Omental fat pad (tissue), 4 donors: ENCODE measurements at places on chromosomes 16 and 17.

- no peak for DNase-seq
Measured at GRCh38 chr17:68909066-68909465, 46.1 kb downstream of the ABCA8 start.

DNA sequence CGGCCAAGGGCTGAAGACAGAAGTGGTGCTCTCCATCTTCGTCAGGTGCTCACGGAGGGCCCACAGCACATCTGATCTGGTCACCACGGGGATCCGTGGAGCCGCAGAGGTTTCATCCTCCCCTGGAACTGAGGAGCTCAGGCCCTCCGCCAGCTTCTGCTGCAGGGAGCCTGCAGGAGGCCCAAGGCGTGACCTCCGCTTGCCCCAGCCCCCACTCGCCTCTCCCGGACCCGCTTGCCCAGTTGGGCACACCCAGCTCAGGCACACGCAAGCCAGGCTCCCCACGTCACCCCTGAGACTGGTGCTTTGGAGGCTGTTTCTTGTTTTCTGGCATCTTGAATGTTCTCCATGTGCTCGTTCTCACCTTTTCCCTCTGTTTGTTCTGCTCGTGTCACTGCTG lies 39.4 kb upstream of the CHMP6 start:
- DNase-seq: no peak

DNA sequence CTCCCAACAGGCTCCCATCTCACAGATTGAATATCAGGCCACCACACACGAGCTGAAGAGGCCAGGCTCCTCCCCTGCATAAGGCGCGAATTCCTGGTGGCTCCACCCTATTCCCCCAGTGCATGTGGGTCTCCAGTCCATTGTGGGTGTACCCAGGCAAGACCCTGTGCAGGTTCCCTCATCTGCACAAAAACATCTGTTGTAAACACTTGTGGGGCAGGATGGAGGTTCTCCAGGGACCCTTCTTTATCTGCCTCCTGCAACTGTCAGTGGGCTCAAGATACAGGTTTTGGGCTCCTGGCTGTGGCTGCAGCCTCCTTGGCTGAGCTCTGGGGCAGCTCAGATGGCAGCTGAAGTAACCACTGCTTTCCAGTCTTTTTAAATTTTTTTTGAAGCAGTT lies 17.6 kb upstream of the LGALS9 start:
- no peak for DNase-seq

- no peak for DNase-seq
Measured at GRCh38 chr16:65388592-65388991, 266.7 kb upstream of the CDH11 start.

DNA sequence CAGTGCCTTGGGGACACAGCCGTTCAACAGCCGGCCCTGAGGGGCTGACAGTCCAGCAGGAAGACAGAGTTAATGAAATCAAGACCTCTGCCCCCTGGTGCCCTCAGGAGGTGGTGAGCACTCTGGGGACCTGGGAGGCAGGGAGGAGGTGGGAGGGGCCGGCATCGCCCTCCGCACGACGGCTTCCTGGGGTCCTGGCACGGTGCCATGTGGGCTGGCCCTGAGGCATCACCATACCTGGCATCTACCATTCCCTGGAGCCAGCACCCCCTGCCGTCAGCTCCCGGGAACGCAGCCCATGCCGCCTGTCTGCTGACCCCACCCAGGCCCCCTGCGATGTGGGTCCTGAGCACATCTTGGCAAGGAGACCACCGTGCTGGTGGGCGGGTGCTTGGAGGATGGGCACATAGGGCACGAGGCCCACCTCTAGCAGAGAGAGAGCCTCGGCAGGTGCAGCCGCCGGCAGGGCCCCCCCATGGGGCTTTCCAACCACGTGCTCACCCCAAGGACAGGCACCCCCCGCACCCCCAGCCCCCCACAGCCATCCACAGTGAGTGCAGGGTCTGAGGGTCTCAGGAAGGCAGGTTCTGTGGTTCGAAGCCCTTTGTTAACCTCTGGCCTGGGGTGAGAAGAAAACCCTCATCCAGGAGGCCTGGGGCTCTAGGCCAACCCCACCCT lies 52.5 kb downstream of the ZFPM1 start:
- DNase-seq: peak; percentile 76

- DNase-seq: no peak
Measured at GRCh38 chr17:68141050-68141449, 105.5 kb downstream of the KPNA2 start.

DNA sequence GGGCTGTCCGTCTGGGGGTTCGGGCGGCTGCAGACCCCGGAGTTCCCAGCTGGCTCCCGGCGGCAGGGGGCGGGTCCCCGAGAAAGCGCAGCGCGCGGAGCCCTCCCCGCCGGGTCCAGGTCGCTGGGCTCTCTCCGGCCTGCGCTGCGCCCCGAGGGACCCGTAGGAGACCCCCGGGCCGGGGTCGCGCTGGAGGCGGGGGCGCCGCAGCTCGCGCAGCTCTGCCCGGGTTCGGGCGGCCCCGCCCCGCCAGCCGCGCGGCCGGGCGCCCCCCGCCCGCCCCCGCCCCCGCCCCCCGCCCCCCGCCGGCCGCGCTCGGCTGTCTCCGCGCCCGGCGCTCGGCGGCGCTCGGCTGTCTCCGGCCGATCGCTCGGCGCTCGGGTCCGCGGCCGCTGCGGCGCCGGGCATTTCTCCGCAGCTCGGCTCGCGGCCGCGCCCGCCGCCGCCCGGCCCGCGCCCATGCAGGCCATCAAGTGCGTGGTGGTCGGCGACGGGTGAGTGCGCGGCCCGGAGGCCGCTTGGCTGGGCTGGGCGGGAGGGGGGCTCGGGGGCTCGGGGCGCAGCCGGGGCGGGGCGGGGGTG lies at the start of gene RAC3:
RAC3 (plus strand) TSS at position 376 of the 582 bp plus-strand sequence; CDS start at position 460, 84 bp downstream.
- DNase-seq: no peak

DNA sequence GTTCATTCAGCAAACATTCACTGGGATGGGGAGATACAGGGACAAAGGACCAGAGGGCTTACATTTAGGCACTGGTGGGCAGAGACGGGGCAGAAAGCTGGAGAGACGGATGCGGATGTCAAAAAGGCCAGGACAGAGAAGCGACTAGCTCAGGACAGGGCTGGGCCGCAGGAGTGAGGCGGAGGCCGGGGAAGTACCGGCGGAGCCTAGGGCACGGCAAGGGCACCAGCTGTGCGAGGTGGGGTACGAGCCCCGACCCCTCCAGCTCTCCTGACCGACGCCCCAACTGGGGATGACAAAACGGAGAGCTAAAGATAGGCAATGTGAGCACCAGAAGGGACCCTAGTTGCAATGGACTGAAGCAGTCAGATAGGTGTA lies 3.9 kb upstream of the SGCA start:
- no peak for DNase-seq

- no peak for DNase-seq
Measured at GRCh38 chr17:13024016-13024415, 6.2 kb upstream of the ELAC2 start.

DNA sequence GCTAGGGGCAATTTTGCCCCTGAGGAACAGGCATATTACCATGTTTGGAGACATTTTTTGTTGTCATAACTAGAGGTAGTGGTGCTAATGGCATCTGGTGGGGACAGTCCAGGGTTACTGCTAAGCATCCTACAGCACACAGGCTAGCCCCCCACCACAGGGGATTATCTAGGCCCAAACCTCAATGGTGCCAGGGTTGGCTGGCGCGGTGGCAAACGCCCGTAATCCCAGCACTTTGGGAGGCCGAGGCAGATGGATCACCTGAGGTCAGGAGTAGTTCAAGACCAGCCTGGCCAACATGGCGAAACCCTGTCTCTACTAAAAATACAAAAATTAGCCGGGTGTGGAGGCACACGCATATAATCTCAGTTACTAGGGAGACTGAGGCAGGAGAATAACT lies 15.2 kb downstream of the C1QTNF1 start:
- DNase-seq: no peak
